ENCODE measurements at places on chromosomes 4 and X. TPM values are rescaled to one million over a fixed set of nuclear protein-coding genes. Genes with fewer than 3 reads are reported as not detected.
A peak's percentile ranks its signal among the peaks of the same experiment; 100 is the strongest.

- no peak overlapping the region for H3K4me3 ChIP-seq
- H3K27me3 ChIP-seq: no peaks in the 10 kb centered on the region
- H3K4me1 ChIP-seq: no peaks in the 10 kb centered on the region
These were observed 131.4 kb upstream of the ADGRL3 start for GRCh38 chr4:61068745-61069144.

The NUDT11 gene
- total RNA-seq: 0.47 TPM

DNA sequence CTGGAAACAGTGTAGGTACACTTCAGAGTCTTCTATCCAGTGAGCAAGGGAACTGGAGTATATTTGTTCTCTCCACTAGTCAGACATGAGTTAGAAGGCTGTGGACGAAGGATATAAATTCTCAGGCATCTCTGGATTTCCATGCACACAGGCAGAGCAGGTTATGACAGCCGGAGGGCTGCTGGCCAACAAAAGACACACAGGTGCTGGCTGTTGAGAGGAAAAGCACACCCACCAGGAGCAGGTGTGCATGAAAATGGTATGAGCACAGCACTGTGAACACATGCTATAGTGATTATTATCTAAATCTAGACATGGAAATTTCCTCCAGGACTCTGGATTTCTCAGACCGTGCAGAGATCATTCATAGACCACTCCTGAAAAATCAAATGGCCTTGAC is 444.7 kb upstream of the RPS6KA3 start:
- no peak overlapping the region for H3K27ac ChIP-seq
- H3K4me1 ChIP-seq: no peaks in the 10 kb centered on the region
- no peak for DNase-seq
- H3K4me3 ChIP-seq: no peak overlapping the region

The RBM47 gene
- 0.60 TPM for total RNA-seq

- peaks cover 2% of the 10 kb centered on the region for H3K27me3 ChIP-seq
- DNase-seq: no peak
- H3K4me3 ChIP-seq: no peak overlapping the region
- no peaks in the 10 kb centered on the region for H3K4me1 ChIP-seq
These were observed 9.7 kb downstream of the SERTM2 start for GRCh38 chrX:111521169-111521568.

The ETDA gene
- not detected for total RNA-seq

DNA sequence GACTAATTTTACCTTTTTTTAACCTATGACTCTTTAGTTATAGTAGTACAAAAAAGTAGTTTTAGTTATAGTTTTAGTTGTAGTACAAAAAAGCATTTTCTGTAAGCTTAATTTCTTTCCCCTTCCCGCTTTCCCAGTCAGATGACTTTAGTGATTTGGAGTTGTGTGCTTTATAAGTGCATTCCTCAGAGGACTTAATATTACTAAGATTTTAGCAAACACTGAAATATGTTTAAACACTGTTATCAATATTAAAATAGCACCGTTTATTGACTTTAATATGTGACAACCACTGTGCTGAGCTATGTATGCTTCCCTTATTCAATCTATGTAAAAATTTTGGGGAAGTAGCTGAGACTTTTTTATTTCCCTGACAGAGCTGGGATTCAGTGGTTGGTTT is 22.8 kb downstream of the GUF1 start:
- no peak overlapping the region for H3K4me3 ChIP-seq
- DNase-seq: no peak
- H3K4me1 ChIP-seq: peaks cover 2% of the 10 kb centered on the region
- H3K27me3 ChIP-seq: no peaks in the 10 kb centered on the region

DNA sequence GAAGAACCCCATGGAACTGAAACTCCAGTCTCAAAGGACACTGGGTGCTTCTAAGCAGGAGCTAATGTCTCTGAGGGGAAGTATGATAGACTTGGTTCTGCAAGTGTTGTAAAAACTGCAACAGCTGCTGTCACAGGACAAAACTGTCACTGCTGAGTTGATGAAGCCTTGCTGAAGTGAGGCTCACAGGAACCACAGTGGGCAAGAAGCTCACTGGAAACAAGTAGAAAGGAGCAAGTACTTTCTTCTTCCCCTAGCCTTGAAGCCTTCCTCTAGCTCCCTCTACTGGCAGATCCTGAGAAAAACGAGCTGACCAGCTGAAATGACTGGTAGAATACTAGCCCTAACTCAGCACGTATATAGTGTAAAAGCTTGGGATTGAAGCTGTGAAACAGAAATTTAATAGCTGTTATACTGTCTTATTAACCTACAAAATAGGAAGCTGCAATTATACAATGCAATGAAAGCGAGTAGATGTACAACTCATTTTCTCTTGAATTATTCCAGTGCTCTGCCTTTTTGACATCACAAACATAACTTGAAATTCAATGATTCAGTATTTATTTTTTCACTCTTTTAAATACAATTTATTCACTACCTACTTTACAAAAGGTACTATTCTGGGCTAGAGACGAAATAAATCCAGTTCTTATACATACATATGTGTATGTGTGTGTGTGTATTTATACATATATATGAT is 91.4 kb downstream of the GABRB1 start:
- no peak overlapping the region for H3K27ac ChIP-seq
- H3K4me1 ChIP-seq: no peaks in the 10 kb centered on the region
- no peak overlapping the region for H3K4me3 ChIP-seq
- DNase-seq: peak; percentile 72

GRCh38 chr4:25112366-25112994 is 47.8 kb downstream of the SEPSECS start:
- no peak for DNase-seq
- no peaks in the 10 kb centered on the region for H3K36me3 ChIP-seq
- no peaks in the 10 kb centered on the region for H3K27me3 ChIP-seq

The SOWAHD gene
- 0.92 TPM for total RNA-seq

- DNase-seq: no peak
- H3K4me3 ChIP-seq: no peak overlapping the region
- peaks cover 2% of the 10 kb centered on the region for H3K36me3 ChIP-seq
- peaks cover 3% of the 10 kb centered on the region for H3K27me3 ChIP-seq
- peaks cover 18% of the 10 kb centered on the region for H3K4me1 ChIP-seq
- H3K27ac ChIP-seq: no peak overlapping the region
These were observed 50.7 kb downstream of the CLDN34 start for GRCh38 chrX:10017872-10018271.
